ENCODE measurements at places on chromosomes 7 and 10.

- peak overlapping the region; percentile 99 for H3K4me3 ChIP-seq
- no peaks in the 10 kb centered on the region for H3K36me3 ChIP-seq
- H3K27ac ChIP-seq, result peak overlapping the region; percentile 100
- peak; percentile 20 for DNase-seq
- H3K4me1 ChIP-seq, result no peaks in the 10 kb centered on the region
Measured at GRCh38 chr10:68074031-68074774, 880 bp downstream of the HERC4 start.

GRCh38 chr7:5222841-5223411, 32.9 kb downstream of the WIPI2 start:
- no peak overlapping the region for H3K27ac ChIP-seq
- no peaks in the 10 kb centered on the region for H3K27me3 ChIP-seq
- DNase-seq, result no peak
- H3K4me1 ChIP-seq, result no peaks in the 10 kb centered on the region
- H3K4me3 ChIP-seq, result no peak overlapping the region

DNA sequence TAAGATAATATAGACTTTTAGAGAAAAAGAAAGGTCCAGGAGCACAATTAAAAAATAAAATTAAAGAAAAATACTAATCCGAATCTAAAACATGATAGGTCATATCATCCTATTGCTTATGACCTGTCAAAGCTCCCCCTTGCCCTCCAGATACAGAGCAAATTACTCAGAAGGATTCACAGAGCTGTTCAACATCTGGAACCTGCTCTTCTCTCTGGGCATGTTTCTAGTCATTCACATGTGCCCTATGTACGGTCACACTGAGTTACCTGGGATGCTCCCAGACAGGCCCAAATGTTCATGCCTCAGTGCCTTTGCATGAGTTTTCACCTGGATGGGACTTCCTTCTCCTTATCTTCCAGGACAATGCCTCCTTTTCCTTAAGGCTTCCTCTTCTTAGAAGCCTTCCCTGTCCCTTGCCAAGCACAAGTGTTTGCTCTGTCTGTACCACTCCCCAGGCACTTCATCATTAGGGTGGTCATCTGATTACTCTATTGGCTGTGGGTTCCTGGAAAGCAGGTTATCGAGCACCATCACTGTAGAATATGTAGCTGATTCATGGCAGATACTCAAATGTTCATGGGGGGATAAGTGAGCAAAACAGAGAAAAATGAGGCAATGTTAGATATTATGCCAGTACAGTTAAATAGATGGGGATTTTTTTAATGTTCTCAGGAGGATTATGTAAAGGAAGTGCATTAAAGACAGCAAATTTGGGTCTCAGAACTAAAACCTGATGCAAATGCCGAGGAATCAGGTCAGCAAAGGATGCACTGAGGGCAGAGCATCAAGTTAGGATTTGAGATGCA, 12.0 kb upstream of the AOAH start:
- DNase-seq, result no peak
- H3K4me1 ChIP-seq, result no peaks in the 10 kb centered on the region
- no peaks in the 10 kb centered on the region for H3K27me3 ChIP-seq
- no peak overlapping the region for H3K4me3 ChIP-seq
- no peaks in the 10 kb centered on the region for H3K36me3 ChIP-seq
- no peak overlapping the region for H3K27ac ChIP-seq

DNA sequence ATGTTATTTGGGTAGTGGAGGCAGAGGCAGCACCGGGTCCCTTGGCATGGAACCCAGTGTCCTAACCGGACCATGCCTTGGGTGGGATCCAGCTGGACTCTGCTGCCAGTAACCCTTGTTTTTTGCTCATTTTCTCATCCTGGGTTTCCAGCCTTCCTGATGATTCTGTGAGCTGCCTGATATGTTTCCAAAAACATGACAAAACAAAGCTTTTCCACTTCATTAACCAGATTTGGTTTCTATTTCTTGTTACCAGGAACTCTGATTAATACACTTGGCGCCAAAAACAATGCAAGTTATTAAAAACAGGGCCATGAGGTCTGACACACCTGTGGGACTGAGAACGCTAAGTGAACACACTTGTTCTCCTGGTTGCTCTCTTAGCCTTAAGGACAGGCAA, 32.8 kb upstream of the DLG5 start:
- DNase-seq, result no peak
- no peaks in the 10 kb centered on the region for H3K36me3 ChIP-seq
- no peaks in the 10 kb centered on the region for H3K27me3 ChIP-seq
- no peak overlapping the region for H3K4me3 ChIP-seq

DNA sequence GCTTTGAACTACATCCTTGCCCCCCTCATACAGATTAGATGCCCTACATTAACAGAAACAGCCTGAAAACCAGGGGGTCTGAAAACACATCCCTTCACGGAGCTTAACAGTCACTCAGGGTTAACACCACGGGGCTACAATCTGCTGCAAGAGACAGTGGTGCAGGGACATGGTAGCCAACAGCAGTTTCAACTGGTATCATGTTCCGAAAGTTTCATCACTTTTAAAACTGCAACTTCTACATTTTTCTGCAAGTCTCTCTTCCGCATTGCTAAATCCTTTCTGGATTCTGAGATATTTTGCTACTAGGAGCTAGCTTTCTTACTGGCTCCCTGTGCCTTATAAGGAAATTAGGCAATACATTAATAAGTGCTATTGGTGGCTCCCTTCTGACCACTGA, 92.6 kb downstream of the JAZF1 start:
- H3K36me3 ChIP-seq, result no peaks in the 10 kb centered on the region
- DNase-seq, result no peak
- no peaks in the 10 kb centered on the region for H3K4me1 ChIP-seq
- no peak overlapping the region for H3K4me3 ChIP-seq
- peak overlapping the region; percentile 58 for H3K27ac ChIP-seq

GRCh38 chr10:49505076-49505475, 33.8 kb downstream of the ERCC6 start:
- no peak overlapping the region for H3K4me3 ChIP-seq
- H3K27me3 ChIP-seq, result no peaks in the 10 kb centered on the region
- H3K36me3 ChIP-seq, result no peaks in the 10 kb centered on the region

- no peaks in the 10 kb centered on the region for H3K27me3 ChIP-seq
- no peak overlapping the region for H3K27ac ChIP-seq
- H3K36me3 ChIP-seq, result no peaks in the 10 kb centered on the region
Measured at GRCh38 chr10:85927952-85928665, 438.5 kb downstream of the GRID1 start.

DNA sequence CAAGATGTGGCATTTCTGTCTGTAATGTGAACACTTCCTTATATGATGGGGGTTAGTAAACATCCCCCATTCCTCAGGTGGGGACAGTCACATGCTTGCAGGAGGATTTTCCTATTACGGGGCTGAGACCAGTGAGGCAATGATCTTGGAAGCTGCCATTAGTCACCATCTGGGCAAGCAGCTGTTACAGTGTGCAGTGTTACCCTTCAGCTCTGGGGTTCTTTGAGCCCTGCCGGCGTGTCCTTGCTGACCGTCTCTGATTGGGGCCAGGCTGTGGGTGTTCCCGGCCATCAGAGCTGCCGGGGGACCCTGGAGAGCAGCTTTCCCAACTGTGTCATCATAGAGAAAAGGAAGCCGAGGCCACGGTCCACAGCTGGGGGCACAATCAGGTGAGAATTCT, 126.8 kb upstream of the FAM20C start:
- DNase-seq, result no peak
- H3K27ac ChIP-seq, result no peak overlapping the region
- no peak overlapping the region for H3K4me3 ChIP-seq
- H3K36me3 ChIP-seq, result no peaks in the 10 kb centered on the region
- peaks cover 40% of the 10 kb centered on the region for H3K4me1 ChIP-seq

GRCh38 chr7:51352174-51353100, 35.8 kb upstream of the COBL start:
- DNase-seq, result no peak
- no peak overlapping the region for H3K4me3 ChIP-seq
- H3K27me3 ChIP-seq, result no peaks in the 10 kb centered on the region

- H3K4me3 ChIP-seq, result no peak overlapping the region
- no peak overlapping the region for H3K27ac ChIP-seq
- H3K4me1 ChIP-seq, result no peaks in the 10 kb centered on the region
- no peak for DNase-seq
- H3K27me3 ChIP-seq, result no peaks in the 10 kb centered on the region
Measured at GRCh38 chr10:110735620-110736027, 91.5 kb downstream of the RBM20 start.

DNA sequence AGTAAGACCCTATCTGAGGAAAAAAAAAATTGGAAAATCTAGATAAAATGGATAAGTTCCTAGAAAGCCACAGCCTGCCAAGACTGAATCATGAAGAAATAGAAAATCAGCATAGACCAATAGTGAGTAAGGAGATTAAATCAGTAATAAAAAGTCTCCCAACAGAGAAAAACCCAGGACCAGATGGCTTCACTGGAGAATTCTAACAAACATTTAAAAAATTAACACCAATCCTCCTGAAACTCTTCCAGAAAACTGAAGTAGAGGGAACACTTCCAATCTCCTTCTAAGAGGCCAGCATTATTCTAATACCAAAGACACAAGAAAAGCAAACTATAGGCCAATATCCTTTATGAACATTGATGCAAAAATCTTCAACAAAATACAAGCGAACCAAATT, 8.8 kb upstream of the LIMK1 start:
- no peak overlapping the region for H3K27ac ChIP-seq
- DNase-seq, result no peak
- H3K36me3 ChIP-seq, result no peaks in the 10 kb centered on the region

- no peak overlapping the region for H3K4me3 ChIP-seq
- H3K36me3 ChIP-seq, result no peaks in the 10 kb centered on the region
- no peak for DNase-seq
- H3K4me1 ChIP-seq, result no peaks in the 10 kb centered on the region
Measured at GRCh38 chr7:141956084-141956483, 9.3 kb upstream of the CLEC5A start.

- H3K36me3 ChIP-seq, result no peaks in the 10 kb centered on the region
- no peak overlapping the region for H3K27ac ChIP-seq
- no peak overlapping the region for H3K4me3 ChIP-seq
- no peaks in the 10 kb centered on the region for H3K27me3 ChIP-seq
Measured at GRCh38 chr10:110803830-110804338, 67.8 kb upstream of the PDCD4 start.

- peak overlapping the region; percentile 94 for H3K27ac ChIP-seq
- peak overlapping the region; percentile 78 for H3K4me3 ChIP-seq
- no peaks in the 10 kb centered on the region for H3K27me3 ChIP-seq
- no peaks in the 10 kb centered on the region for H3K36me3 ChIP-seq
Measured at GRCh38 chr10:103854265-103854685, 1.1 kb downstream of the SH3PXD2A start.

GRCh38 chr7:94382132-94382531, 12.6 kb upstream of the COL1A2 start:
- H3K4me3 ChIP-seq, result no peak overlapping the region
- peaks cover 13% of the 10 kb centered on the region for H3K4me1 ChIP-seq
- H3K27me3 ChIP-seq, result no peaks in the 10 kb centered on the region
- no peak overlapping the region for H3K27ac ChIP-seq
- H3K36me3 ChIP-seq, result no peaks in the 10 kb centered on the region

DNA sequence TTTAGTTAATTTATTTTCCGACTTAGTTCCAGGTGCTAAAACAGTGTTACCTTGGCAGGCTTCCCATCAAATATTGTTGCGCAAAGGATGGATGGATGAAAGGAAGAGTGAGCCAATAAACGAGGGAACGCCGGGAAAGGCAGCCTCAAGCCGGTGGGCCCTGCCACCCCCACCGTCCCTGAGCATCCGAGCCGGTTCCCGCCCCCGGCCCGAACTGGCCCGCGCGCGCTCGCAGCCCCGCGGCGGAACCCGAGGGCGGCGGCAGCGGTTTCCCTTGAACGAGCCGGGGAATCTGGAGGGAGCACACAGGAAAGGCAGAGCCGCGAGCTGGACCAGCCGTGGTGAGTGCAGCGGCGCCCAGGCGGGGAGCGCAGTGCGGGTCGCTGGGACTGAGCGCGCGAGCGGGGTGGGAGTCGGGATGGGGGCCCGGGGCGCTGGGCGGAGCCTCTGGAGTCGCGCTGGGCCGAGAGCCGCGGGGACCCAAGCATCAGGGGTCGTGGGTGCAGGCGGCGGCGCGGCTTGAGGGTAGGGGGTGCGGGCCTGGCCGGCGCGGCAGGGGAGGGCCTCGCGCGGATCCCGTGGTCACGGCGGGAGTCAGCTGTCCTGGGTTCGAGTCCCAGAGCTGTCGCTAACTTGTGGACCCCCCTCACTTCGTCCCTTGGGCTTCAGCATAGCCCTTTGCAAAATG, at the start of gene AGK:
TSS of gene AGK (plus strand) at position 317 of the 688 bp plus-strand sequence. CDS start 4,057 bp downstream, outside the sequence.
- peak; percentile 35 for DNase-seq
- no peaks in the 10 kb centered on the region for H3K36me3 ChIP-seq
- H3K27ac ChIP-seq, result peak within 1 kb of the TSS; percentile 84
- H3K27me3 ChIP-seq, result no peaks in the 10 kb centered on the region

GRCh38 chr7:47458057-47458456, 123.9 kb downstream of the TNS3 start:
- no peaks in the 10 kb centered on the region for H3K36me3 ChIP-seq
- DNase-seq, result peak; percentile 63
- H3K4me3 ChIP-seq, result no peak overlapping the region

- no peaks in the 10 kb centered on the region for H3K4me1 ChIP-seq
- H3K36me3 ChIP-seq, result no peaks in the 10 kb centered on the region
- no peaks in the 10 kb centered on the region for H3K27me3 ChIP-seq
- no peak for DNase-seq
- H3K4me3 ChIP-seq, result no peak overlapping the region
Measured at GRCh38 chr7:26179422-26179821, 21.1 kb downstream of the HNRNPA2B1 start.

DNA sequence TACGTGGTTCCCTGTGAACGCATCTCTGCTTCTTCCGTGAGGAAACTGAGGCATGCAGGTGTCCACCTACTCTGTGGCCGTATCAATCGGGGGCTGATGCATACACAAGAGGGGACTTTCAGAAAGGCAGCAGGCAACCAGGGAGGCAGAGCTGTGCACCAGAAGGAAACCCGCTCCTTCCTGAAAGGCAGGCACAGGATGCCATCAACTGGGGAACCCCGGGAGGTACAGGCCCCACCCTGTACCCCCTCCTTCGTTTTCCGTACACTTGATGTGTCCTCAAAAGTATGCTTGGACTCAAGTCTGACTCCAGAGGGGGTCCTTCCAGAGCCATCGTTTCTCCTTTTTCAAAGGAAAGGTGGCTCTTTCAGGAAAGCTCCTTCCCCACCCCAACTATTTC, 59.5 kb downstream of the ASB13 start:
- no peak overlapping the region for H3K27ac ChIP-seq
- no peaks in the 10 kb centered on the region for H3K4me1 ChIP-seq
- no peaks in the 10 kb centered on the region for H3K27me3 ChIP-seq
- DNase-seq, result no peak
- no peak overlapping the region for H3K4me3 ChIP-seq

GRCh38 chr10:9992661-9993060, 1025.0 kb upstream of the CELF2 start:
- H3K27me3 ChIP-seq, result no peaks in the 10 kb centered on the region
- H3K4me1 ChIP-seq, result no peaks in the 10 kb centered on the region
- H3K27ac ChIP-seq, result no peak overlapping the region
- H3K4me3 ChIP-seq, result no peak overlapping the region
- no peaks in the 10 kb centered on the region for H3K36me3 ChIP-seq
- no peak for DNase-seq

DNA sequence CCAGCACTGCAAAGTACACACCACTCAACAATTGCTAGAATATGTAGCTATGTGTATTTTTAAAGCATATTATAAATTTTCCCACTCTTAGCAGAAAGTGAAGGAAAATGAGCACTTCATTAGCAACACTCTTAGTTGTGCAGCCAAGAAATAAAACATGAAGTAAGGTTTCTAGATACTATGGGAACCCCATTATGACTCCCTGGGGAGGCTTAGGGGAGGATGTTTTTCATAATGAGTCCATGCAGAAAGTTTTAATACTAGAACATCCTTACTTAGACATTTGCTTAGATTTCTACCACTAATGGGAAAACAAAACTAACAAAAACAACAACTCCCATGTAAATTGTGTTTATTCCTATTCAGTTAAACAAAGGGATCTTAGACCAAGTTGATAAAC, 148.4 kb upstream of the HDAC9 start:
- no peaks in the 10 kb centered on the region for H3K4me1 ChIP-seq
- H3K27ac ChIP-seq, result no peak overlapping the region
- H3K36me3 ChIP-seq, result no peaks in the 10 kb centered on the region
- H3K4me3 ChIP-seq, result no peak overlapping the region
- no peak for DNase-seq
- H3K27me3 ChIP-seq, result no peaks in the 10 kb centered on the region
